ENCODE measurements at places on chromosomes 12 and 14.

DNA sequence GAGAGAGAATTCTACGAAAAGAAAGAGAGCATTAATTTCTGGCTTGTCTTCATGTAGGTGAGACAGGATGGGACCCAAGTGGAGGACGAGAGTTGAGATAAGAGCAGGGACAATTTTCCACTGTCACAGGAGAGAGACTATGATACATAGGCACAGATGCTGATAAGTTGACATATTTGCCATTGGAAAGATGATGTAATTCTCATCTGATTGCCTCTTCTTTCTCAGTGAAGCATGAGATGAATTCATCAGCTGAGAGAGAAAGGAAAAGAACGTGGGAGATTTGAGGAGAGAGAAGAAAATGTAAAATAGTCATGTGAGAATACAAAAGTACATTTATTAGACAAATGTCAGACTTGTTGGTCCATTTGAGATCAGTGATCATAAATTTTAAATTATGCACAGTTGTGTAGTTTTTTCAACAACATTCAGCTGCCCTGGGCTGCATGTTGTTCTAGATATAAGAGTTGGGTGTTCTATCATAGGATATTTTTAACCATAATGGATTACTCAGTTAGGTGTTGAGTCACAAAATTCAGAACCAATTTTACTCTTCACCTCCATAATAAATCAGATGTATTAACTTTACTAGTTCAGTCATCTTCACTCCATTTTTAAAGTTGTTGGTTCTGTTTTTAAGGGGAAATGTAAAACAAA, 222.9 kb downstream of the DPY19L2 start:
- no peak for DNase-seq

- no peak for DNase-seq
These were observed 77.7 kb upstream of the TRAF3 start for GRCh38 chr14:102699416-102700110.

GRCh38 chr12:77377622-77378021, 312.3 kb upstream of the E2F7 start:
- no peak for DNase-seq

GRCh38 chr12:58794859-58795258, 125.4 kb downstream of the LRIG3 start:
- DNase-seq: no peak

GRCh38 chr12:26701604-26702215, 131.3 kb downstream of the ITPR2 start:
- DNase-seq: no peak

DNA sequence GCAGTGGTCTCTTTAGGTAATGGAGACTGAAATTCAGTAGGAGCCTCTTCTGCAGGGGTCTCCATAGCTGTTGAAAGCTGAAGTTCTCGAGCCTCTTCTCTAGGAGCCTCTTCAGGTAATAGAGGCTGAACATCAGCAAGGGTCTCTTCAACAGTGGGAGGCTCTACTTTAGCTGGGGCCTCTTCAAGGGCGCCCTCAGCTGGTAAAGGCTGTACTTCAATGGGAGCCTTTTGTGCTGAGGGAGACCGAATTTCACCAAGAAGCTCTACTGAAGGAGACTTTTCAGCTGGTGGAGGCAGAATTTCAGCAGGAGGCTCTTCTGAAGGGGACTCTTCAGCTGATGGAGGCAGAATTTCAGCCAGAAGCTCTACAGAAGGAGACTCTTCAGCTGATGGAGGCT, 1.5 kb downstream of the FSCB start:
- no peak for DNase-seq

GRCh38 chr12:122882908-122883558, 12.9 kb downstream of the VPS37B start:
- no peak for DNase-seq

DNA sequence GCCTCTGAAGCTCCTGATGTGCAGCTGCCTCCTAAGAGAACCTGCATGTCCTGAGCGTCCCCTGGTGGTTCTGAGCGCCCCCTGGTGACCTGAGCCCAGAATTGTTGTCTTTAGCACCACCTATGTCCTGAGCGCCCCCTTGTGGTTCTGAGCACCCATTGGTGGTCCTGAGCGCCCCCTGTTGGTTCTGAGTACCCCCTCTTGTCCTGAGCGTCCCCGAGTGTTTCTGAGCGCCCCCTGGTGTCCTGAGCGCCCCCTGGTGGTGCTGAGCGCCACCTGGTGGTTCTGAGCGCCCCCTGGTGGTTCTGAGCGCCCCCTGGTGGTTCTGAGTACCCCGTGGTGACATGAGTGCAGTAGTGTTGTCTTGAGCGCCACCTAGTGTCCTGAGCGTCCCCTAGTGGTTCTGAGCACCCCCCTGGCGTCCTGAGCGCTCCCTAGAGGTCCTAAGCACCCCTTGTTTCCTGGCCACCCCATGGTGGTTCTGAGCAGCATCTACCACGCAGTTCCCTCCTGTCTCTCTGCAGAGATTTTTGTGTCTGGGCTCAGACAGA, 782.5 kb downstream of the TMEM121 start:
- peak; percentile 15 for DNase-seq

DNA sequence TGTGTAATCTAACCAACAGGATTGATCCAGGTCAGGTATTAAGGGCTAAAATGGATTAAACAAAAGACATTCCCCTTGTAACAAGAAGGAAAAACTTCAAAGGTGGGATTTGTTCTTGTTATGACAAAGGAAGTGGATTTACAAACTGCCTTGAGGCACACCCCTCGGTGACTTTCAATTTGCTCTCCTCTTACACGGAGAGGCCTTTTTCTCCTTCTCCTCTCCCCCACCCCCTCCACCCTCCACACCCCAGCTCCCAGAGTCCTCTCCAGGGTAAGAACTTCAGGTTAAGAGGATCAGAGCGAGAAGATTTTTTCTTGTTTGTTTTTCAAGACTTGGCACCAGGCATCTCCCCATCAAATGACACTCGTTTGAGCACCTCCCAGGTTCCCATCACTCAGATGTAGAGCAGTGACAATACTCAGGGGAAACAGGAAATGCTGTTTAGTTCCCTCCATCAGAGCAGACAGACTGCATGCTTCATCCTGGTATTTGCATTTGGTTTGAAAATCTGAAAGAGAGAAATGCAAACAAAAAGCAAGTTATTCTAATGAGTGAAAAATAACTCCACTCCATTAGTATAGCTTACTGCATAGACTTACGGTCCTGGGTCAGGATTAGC, 77.6 kb upstream of the TMEM260 start:
- no peak for DNase-seq
